Stimulated activated CD4-positive, alpha-beta T cell treated with anti-CD3 and anti-CD28 coated beads, Interleukin-1b, Interleukin-23, amount 100 ng/mL, for 48 hours (primary cell): ENCODE measurements at places on chromosomes 6 and 20.
A peak's percentile ranks its signal among the peaks of the same experiment; 100 is the strongest.

- no peak for DNase-seq
These were observed 4.0 kb upstream of the ZMYND8 start for GRCh38 chr20:47360297-47361056.

- DNase-seq: no peak
These were observed 3.8 kb upstream of the CHD6 start for GRCh38 chr20:41621971-41622370.

DNA sequence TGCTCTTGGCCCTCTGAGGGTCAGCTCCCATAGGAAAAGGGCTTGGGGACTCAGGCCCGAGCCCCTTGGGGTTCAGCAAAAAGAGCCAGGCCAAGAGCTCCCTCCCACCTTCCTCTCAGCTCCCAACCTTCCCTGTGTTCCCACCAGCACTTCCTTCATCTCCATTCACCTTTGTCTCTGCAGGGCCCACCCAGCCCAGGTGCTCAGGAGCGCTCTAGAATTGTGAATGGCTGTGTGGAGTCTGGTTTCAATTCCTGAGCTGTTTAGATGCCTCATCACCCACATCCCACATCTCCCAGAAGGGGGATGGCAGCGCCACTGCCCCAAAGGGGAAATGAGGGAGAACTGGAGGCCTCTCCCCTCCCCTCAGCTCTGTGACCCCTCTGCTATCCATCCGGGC is 7.7 kb downstream of the GRM4 start:
- DNase-seq: no peak

DNA sequence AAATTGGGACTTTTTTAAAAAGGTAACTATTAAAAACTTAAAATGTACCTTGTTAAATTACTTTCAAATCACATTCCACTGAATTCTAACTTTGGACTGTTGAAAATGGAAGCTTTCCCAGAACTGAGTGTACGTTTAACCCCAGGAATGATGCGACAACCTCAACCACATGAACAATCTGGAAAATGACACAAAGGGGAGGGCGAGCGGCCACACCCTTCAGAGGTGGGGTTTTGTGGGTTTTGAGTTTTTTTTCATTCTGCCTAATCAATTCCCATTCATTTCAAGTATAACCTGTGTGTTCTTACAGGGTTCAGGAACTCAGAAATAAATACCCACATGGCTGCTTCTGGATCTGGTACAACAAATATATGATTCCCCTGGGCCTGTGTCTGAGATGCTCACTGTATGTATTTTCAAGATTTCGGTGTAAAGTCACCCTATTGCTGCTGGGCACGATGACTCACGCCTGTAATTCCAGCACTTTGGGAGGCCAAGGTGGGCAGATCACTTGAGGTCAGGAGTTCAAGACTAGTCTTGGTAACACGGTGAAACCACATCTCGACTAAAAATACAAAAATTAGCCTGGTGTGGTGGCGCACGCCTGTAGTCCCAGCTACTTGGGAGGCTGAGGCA is 21.6 kb downstream of the CNKSR3 start:
- no peak for DNase-seq

- DNase-seq: peak; percentile 68
These were observed 8.3 kb downstream of the KIF3B start for GRCh38 chr20:32285621-32286371.

DNA sequence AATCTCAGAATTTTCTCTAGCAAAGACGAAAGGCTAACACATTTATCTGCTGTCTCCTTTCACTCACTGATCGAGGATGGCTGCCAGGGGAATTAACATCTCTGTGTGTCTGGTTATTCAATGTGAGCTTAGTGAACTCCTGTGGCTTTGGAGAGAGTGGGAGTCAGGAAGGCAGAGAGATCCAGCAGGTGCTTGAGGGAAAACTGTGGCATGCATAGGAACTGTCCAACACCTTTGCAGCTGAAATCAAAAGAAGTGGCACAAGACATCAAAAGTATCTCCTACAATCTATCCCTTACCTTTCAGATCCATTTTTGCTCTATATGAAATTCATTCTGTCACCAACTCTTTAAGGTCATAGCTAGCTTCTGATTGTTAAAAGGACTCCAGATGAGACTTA is 11.8 kb upstream of the FAM184A start:
- DNase-seq: no peak

GRCh38 chr6:33592595-33593413 is 12.7 kb upstream of the BAK1 start:
- DNase-seq: peak; percentile 40

DNA sequence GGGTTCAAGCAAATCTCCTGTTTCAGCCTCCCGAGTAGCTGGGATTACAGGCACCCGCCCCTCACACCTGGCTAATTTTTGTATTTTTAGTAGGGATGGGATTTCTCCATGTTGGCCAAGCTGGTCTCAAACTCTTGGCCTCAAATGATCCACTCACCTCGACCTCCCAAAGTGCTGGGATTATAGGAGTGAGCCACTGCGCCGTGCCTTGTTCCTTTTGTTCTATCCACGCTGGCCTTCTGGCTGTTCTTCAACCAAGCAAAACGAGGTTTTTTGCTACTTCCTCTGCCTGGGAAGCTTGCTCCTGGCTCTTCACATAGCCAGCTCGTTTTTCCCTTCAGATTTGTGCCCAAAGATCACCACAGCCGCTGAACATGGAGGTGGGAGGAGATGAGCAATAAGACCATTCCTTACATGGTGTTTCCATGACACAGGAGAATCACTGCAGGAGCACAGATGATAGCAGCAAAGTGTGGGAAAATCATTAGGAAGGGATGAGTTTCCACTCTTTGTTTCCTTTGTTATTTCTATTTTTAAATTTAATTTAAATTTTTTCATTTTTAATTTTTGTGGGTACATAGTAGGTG is 201.0 kb upstream of the ZNF217 start:
- DNase-seq: no peak

DNA sequence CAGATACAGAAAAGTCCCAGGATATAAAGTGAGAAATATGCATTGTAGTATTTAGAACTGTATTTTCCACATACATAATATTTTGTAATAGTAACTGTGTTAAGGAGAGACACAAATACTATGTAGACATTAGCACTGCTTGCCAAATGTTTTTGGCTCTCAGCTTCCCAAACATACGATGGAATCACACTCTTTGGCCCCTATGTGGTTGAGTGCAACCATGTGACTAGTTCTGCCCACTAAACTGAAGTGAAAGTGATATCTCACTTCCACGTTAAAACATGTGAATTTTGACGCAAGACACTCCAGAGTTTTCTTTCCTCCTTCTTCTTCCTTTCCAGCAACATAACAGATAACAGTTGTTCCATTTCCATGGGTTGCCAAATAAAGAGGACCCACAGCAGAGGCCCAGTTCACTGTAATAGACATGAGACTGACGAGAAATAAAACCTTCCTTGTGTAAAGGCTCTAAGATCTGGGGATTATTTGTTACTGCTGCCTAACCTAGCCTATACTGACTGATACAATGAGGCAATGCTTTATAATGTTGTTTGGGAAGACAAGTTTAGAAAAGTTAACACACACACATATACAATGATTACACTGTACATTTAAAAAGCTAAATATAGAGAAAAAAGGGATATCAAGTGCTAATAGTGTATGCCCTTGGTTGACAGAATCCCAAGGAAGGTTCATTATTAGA is 97.2 kb downstream of the PTPRT start:
- no peak for DNase-seq

DNA sequence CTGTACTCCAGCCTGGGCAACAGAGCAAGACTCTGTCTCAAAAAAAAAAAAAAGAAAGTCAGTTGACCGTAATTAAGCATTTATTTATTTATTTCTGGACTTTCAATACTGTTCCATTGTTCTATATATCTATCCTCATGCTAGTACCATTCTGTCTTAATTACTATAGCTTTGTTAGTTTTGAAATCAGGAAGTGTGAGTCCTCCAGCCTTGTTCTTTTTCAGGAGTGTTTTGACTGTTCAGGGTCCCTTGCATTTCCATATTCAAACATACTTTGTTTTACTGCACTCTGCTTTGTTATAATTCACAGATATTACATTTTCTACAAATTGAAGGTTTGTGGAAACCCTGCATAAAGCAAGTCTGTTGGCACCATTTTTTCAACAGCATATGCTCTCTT is 36.7 kb upstream of the ASXL1 start:
- no peak for DNase-seq
